Right ventricle myocardium superior (tissue), 1 donor: ENCODE measurements at places on chromosomes 2 and 18.

DNA sequence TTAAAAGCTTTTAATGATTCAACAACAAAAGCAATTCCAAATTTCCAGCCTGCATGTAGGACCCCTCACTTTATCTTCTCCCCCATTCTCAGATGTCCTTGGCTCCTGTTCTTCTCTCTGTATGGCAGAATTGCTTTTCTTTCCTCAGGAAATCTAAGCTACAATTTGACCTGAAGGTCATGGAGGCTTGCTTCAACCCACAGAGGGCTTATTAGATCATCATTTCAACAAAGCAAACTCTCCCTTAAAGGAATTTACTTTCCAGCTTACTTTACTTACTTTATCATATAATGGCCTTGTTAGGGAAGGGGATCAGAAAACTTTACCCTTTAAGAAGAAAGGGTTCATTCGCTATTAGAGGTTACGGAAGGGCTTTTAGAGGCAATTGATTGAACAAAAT is 211.5 kb downstream of the RAD51AP2 start:
- DNase-seq: no peak

GRCh38 chr18:28086670-28087552 is 90.0 kb downstream of the CDH2 start:
- peak; percentile 56 for DNase-seq

GRCh38 chr2:210496512-210496911 is 20.0 kb upstream of the LANCL1 start:
- no peak for DNase-seq

DNA sequence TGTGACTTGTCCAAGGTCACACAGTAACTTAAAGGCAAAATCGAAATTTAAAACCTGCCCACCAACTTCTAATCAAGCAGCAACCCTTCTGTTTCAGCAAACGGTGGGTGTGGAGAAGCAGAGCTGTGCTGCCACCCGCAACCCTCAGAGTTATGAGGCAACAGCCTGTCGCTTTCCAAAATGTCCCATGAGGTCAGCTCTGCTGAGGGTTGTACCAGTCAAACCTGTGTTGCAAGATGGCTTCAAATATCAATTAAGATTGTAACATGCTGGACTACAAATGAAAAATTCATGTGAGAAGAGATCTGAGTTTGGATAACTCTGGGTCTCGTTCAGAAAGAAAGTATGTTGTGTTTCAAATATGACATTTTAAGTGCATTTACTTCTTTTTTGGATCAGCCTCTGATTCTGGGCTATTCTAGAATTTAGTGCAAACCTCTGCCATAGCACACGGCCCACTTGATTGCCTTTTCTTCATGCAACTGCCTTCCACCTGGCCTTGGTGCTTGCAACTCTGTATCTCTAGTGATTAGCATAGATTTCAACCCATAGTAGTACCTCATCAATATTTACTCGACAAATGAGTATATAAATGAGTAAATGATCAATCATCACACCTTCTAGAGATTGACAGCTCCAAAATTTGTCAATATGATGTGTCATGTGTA is 69.3 kb downstream of the TIMM21 start:
- no peak for DNase-seq

GRCh38 chr2:105570757-105571156 is 171.9 kb upstream of the FHL2 start:
- DNase-seq: no peak

DNA sequence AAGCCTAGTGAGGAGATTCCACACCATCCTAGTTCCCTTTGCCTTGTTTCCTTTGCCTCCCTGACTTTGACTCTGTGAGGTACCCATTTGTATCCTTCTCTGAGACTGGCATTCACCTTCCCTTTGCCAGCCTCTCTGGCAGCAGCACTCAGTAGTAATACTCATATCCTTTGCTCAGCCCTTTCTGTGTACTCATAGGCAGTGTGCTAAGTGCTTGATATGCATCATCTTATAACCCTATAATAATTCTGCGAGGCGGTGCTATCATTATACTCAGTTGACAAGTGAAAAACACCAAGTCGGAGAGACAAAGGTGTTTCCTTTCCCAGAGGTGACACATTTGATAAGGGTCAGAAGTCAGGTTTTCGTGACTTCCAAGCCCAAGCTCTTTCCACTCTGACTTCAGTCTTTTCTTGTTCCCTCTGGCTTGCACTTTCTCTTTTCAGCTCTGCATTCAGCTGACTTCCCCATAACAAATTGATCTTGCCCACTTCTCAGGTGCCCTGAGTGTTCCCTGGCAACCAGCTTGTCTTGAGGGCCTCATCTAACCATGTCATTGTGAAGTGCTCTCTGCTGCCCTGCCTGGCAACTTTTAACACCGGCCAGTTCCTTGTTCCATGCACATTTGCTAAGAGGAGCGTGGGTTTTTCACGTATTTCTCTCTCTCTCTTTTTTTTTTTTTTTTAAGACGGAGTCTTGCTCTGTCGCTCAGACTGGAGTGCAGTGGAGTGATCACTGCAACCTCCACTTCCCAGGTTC is 94.5 kb upstream of the UPP2 start:
- DNase-seq: no peak

GRCh38 chr2:226915846-226916360 is 80.0 kb downstream of the RHBDD1 start:
- no peak for DNase-seq

DNA sequence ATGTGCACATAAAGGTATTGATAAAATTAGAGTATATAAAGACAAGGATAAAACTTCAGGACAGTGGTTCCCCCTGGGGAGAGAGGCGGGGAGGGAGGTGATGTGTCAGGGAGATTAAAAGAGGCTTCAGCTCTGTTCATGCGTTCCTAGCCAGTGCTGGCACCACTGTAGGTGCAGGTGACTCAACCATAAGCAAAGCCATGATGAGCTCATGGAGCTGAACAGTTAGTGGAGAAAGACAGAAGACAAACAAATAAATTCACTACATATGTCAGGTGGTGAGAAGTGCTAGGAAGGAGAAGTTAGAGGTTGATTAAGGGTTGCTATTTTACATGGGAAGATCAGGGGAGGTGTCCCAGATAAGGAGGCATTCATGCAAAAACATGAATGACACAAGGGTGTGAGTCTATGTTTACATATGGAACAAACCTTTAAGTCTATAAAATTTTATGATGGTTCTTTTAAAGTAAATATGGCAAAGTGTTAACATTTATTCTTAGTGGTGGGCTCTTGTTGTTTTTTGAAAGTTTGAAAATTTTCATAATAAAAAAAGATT is 136.0 kb downstream of the ANKRD44 start:
- no peak for DNase-seq

GRCh38 chr2:215374002-215374401 is 61.9 kb downstream of the FN1 start:
- no peak for DNase-seq

GRCh38 chr2:100110614-100111000 is 31.8 kb downstream of the AFF3 start:
- DNase-seq: no peak

- no peak for DNase-seq
These were observed 735.5 kb downstream of the CBLN2 start for GRCh38 chr18:71808616-71809015.

- no peak for DNase-seq
These were observed 21.3 kb downstream of the WDSUB1 start for GRCh38 chr2:159265171-159265576.

- no peak for DNase-seq
These were observed 52.2 kb upstream of the CTAGE1 start for GRCh38 chr18:22469926-22470247.

GRCh38 chr18:45363196-45363595 is 252.1 kb upstream of the SLC14A2 start:
- DNase-seq: no peak

GRCh38 chr2:11923935-11924334 is 177.5 kb downstream of the LPIN1 start:
- DNase-seq: no peak
